HL-60 (cell line): ENCODE measurements at places on chromosomes 13 and 19.
A peak's percentile ranks its signal among the peaks of the same experiment; 100 is the strongest.

DNA sequence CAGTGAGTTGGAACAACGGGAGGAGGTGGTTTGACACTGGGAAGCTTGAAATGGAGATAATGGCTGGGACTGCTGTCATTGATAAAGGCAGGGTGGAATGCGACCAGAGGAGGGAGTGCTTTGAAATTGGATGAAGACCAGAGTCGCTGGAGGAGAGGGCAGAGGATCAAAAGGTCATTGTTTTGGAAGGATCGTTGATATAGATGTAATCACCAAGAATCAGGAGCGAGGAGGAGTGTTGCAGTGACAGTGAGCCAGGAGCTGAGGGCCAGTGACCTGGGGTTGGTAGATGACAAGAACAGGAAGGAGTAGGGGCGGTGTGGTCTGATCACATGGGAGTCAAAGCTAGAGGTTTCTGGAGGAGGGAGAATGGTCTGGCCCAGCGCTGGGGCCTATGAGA lies 25.3 kb downstream of the TM9SF2 start:
- no peak for DNase-seq

DNA sequence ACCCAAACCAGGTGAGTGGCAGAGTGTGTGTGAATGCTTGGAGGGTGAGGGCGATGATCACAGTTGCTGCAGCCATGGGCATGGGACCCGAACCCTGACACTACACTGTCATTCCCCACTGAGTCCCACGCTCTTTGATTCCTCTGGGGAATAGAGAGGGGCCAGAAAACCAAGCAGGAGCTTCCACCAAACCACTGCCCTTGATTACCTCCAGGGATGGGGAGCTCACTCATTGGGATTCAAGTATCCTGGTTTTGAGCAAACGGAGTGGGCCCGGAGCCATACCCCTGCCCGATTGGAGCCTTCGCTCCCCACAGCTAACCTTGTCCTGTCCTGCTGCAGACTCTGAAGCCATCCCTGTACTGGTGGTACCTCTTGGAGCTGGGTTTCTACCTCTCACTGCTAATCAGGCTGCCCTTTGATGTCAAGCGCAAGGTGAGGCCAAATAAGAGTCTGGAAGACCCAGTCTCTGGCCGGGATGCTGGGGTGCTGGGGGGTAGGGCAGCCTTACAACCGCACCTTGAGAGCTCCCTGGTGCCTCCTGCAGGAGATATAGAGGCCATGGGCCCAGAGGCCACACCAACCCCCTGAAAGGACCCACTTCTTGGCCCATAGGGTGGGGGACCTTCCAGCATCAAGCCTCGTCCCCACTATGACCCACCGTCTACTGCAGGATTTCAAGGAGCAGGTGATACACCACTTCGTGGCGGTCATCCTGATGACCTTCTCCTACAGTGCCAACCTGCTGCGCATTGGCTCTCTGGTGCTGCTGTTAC lies 47.3 kb downstream of the CERS4 start:
- DNase-seq, result no peak

- peak; percentile 97 for DNase-seq
Measured at GRCh38 chr19:1087813-1088415, 7.3 kb downstream of the POLR2E start.

- no peak for DNase-seq
Measured at GRCh38 chr19:41355802-41356201, 2.1 kb upstream of the TGFB1 start.

GRCh38 chr13:80551650-80552497 lies 210.9 kb upstream of the SPRY2 start:
- no peak for DNase-seq
